ENCODE measurements at places on chromosomes 5 and 9.
A peak's percentile ranks its signal among the peaks of the same experiment; 100 is the strongest.

- DNase-seq: no peak
These were observed 67.5 kb downstream of the USP20 start for GRCh38 chr9:129902740-129903134.

- DNase-seq: no peak
These were observed 76.3 kb upstream of the IQGAP2 start for GRCh38 chr5:76326577-76327302.

GRCh38 chr5:133323494-133324457, 272.0 kb downstream of the HSPA4 start:
- DNase-seq: peak; percentile 48

- DNase-seq: no peak
These were observed 55.0 kb downstream of the HAPLN1 start for GRCh38 chr5:83665631-83666030.

GRCh38 chr9:118165451-118165850, 461.2 kb downstream of the TLR4 start:
- DNase-seq: no peak

DNA sequence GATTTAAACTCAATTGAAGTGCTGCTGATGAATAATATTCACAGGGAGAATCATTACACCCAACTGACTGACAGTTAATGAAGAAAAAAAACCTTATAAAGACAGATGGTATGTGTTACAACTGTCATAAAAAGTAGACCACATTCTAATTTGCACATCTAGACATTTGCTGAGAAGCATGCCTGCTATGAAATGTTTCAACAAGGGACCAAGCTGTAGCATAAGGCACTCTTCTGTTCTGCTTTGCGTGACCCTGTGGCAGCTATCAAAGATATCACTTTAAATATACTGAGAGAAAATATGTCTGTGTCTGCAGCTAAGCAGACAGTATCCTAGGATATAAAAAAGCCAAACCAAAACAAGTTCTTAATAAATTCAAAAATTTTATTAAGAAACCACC, 153.7 kb downstream of the TMEM232 start:
- no peak for DNase-seq

GRCh38 chr5:173746047-173746646, 129.7 kb upstream of the BOD1 start:
- DNase-seq: no peak

DNA sequence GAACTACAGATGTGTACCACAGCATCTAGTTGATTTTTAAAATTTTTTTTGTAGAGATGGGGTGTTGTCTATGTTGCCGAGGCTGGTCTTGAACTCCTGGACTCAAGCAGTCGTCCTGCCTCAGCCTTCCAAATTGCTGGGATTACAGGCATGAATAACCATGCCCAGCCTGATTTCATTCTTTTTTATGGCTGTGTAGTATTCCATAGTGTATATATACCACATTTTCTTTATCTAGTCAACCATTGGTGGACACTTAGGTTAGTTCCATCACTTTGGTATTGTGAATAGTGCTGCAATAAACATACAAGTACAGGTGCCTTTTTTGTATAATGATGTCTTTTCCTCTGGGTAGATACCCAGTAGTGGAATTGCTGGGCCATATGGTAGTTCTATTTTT, 3.8 kb downstream of the RCL1 start:
- no peak for DNase-seq

DNA sequence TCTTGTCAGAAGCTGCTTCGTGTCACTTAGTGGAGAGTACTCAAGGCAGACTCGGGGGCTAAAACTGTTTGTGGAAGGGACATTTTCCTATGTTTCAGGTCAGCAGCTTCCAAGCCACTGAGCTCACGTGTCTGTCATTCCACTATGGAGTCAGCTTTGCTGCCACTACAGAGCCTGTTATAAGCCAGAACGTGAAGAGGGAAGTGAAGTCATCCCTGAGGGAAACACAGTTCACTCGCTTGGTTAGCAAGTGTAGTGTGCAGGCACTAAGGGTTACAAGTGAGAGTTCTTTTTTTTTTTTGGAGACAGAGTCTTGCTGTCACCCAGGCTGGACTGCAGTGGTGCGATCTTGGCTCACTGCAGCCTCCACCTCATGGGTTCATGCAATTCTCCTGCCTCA, 24.5 kb upstream of the LTC4S start:
- DNase-seq: no peak

- DNase-seq: no peak
These were observed 68.9 kb downstream of the BOD1 start for GRCh38 chr5:173547579-173547978.

GRCh38 chr9:1434052-1434767, 384.1 kb downstream of the DMRT2 start:
- no peak for DNase-seq

GRCh38 chr5:77904362-77904761, 128.2 kb upstream of the TBCA start:
- no peak for DNase-seq

- DNase-seq: no peak
These were observed 32.3 kb downstream of the SHISAL2B start for GRCh38 chr5:64722588-64722987.

- DNase-seq: no peak
These were observed 67.8 kb downstream of the SGCD start for GRCh38 chr5:156394642-156395305.

DNA sequence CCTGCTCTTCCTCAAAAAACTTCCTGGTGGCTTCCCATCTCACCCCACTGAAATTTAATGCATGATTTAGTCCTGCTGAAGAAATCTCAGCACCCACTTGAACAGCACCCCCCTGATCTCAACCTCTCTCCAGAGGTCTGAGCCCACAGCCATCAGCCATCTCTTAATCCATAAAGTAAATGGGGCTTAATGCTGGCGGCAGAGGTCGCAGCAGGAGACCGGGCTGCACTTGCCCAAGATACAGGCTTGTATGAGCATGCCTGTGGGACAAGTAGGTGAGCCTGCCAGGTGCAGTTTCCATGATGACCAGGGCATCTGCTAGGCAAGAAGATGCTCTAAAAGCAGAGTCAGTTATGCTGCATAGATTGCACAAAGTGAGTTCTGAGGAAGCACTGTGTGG, 52.4 kb upstream of the CTXN3 start:
- peak; percentile 24 for DNase-seq

GRCh38 chr5:136043551-136043950, 14.8 kb downstream of the TGFBI start:
- no peak for DNase-seq

DNA sequence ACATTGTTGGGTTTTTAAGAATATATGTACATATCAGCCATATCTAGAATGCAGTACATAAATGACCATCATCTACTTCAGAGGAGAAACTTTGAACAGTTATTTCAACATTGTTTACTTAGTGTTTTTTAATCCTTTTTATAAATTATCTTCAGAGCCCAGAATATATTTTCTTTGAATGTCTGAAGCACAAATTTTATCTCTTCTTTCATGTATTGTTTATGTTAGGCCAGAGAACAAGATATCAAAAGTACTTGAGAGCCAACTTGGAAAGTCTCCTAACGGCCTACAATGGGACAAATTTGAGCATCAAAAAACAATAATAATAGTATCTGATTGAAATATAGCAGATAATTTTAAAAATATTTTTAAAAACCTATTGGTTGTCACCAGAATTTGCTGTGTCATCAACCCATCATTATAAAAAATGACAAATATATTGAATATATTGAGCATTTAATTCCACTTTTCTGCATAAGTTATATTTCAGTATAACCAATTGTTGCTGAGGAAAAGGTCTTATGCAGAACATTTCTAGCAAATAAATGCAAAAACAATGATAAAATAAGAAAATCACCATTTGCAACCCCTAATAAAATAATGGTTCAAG, 67.5 kb upstream of the CCNG1 start:
- DNase-seq: no peak

DNA sequence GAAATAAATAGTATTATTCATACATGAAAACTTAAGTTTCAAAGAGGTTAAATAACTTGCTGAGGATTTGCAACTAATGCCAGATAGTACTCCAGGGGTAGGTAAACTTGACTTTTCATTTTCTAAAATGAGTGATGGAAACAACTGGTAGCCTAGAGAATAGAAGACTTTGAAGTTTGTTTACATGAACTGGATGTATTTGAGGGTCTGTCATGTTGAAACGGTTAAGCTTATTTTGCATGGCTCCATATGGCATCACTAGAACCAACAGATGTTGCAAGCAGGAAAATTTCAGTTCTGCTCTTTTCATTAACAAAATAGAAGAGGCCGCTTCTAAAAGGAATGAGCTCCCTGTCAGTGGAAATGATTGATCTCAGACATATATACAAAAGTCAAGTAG, 105.1 kb upstream of the SGCD start:
- DNase-seq: no peak

DNA sequence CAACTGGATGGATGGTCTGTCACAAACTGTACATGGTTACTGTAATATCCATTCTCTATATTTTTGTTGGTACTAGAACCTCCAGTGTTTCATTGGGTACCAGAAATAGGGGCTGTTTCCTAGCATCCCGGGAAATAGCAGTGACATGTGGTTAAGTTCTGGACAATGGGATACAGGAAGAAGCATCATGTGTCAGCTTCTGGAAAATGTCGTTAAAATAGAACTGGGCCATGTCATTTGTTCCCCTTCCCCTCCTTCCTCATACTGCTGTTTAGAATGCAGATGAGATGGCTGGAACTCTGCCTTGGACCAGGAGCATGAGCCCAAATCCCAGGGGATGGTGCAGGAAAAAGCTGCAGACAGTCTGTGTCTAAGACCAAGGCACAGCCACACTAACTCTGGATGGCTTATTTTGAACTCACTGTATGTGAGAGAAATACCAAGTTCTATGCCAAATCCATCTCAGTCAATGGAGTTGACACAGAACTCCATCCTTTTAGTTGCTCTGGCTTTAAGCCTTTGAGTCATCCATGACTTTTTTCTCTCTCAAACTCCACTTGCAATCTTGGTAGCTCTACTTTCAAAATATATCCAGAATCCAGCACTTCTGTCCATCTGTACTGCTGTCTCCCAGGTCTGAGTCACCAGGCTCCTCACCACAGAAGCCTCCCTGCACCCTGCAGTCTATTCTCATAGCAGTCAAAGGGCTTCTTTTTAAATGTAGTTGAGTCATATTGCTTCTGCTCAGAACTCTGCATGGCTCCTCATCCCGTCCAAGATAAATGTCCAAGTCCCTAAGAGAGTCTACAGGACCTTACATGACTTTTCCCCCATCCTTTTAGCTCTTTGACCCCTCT, 184.2 kb downstream of the NSG2 start:
- no peak for DNase-seq

DNA sequence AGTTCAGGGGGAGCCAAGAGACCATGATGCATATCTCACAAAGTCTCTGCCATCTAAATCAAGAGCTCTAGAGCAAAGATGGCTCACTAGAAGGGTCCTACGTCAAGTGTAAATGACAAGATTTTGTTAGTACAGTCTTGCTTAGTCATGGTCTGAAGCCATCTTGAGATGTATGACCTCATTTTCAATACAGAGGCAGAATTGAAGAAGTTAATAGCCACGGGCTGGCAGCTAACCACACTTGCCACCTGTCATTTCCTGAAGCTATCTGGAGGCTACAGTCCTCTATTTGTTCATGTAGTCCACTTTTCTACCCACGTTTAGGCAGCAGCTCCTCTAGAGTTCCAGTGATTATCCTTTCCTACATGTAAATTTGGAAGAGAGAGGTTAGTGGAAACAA, 231.7 kb upstream of the CDH12 start:
- peak; percentile 27 for DNase-seq

DNA sequence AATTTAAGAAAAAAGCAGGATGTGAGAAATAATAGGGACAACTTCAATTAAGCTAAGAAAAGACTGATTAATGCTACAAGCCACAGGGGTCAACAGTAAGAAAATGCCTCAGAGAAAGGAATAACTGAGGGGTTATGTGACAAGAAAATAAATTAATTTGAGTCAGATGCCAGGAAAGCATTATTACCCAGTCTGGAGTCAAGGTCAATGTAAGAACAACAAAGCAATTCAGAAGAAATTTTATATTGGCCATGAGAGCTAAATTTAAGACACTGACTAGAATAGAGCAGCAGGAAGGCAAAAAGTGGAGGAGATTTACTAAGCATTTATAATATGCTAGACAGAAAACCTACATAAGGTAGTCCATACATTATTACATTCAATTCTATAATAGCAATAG, 73.5 kb downstream of the CDH10 start:
- no peak for DNase-seq

- DNase-seq: no peak
These were observed 215.3 kb downstream of the SLIT3 start for GRCh38 chr5:169085636-169086035.

DNA sequence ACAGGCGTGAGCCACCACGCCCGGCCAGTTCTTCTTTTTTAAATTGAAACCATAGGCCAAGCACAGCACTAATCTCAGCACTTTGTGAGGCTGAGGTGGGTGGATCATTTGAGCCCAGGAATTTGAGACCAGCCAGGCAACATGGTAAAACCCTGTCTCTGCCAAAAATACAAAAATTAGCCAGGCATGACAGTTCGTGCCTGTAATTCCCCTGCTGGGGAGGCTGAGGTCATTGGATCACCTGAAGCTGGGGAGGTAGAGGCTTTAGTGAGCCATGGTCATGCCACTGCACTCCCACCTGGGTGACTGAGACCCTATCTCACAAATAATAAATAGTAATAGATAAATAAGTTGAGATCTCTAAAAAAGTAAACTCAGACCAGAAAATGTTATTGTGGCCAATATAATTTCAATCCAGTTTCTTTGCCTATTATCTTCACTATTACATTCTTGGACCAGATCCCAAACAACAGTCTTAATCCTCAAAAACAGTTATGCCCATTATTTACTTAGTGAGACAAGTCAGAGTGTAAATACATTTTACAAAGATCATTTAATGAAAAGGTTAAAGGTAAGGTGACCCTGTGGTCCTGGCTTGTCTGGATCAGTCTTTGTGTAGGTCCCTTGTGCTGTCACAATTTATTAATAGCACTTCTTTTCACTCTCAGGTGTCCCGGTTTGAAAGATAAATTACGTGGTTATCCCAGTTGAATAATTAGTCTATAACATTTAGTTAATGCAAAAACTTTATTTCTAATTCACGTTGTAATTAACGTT, 53.6 kb downstream of the RAB24 start:
- no peak for DNase-seq

DNA sequence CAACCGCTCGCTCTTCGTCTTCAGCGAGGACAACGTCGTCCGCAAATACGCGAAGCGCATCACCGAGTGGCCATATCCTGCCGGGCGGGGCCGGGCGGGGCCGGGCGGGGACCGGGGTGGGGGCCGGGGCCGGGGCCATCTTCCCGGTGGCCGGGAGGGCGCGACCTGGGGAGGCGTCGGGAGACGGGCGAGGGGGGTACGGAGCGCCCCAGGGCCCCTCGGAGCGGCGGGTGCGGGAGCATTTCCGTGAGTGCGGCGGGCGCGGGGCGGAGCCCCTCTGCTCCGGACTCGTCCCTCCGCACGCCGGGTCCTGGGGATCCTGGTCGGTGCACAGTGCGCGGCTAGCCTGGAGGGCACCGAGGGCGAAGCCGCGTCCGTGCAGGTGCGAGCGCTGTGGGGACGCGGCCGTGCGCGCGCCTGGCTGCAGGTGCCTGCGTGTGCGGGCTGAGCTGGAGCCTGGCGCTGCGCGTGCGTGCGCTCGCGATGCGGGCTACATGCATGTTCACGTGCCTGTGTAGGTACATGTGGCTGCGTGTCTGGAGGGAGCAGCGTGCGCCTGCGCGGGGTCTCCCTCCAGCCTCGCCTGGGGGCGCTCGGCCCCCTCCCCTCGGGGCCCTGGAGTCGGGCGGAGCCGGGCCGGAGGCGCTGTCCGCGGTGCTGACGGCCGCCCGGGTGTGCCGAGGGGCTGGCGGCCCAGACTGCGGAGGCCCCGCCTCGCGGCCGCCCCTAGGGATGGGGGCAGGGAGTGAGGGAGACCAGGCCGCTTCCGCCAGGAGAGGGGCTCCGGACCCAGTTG, 762 bp downstream of the CACNA1B start:
- peak; percentile 10 for DNase-seq
